ENCODE measurements at places on chromosomes 6 and 20.

DNA sequence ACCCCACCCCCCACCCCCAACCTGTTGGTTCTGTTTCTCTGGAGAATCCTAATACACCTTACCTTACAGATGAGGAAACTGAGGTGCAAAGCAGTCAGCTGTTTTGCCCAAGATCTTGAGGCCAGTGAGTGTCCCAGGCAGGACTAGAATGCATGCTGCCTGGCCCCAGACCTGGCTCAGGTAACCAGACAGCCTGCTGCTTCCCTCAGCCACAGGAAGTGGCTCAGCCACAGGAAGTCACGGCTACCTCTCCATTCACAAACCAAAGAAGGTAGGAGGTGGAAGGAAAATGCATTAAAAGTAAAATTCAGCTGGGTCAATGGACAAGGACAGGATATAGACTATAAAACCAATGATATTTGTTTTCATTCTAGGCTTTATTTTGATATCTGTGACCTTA, 517.6 kb downstream of the CD83 start:
- DNase-seq: no peak

DNA sequence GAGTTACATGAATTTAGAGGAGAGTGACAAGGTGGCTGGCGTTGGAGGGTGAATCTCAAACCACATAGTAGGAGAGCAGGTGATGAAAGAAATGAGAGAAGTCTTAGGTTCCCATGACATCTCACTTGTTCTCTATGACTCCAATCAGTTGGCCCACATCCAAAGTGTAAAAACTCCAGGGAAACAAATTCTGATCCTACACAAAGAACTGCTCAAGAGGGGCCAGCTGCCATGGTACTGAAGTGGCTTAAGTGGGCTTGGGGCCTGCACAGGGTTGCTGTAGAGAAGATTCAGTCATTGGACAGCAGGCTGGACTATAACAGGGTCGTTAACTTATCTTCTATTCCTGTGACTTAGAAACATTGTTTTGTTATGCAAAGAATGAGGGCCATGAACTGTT, 7.6 kb upstream of the ADGRF4 start:
- DNase-seq: no peak

DNA sequence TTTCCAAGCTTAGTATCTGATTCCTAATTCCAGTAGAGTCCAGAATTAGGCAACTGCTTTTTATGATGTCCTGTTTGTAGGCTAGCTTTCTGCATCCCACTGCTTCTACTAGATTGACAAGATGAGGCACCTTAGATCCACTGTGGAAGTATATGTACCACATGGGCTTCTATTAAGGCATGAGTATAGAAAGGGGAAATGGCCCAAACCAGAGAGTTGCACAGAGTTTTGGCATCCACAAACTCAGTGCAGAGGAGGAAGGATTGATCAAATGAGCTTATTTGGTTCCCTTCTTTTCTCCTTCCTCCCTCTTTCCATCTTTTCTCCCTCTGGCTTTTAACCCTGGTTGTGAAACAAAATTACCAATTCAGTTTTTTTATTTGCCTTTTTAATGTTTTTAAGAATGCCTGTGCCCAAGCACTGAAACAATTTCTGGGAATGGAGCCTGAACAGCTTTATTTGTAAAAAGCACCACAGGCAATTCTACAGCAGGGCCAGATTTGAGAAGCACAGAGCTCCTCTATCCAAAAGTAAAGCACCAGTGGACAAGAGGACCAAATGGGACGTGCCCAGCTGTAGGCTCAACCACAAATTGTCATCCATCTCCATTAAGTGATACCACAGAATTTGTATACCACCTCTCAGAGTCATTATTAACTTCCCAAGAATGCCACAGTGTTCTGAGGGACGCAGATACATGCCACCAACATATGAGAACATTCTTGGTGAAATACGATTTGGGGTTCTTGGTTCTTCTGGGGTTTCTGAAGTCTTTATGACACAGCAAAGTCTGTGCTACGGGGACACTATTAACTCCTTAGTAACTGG, 969.1 kb downstream of the KIF16B start:
- DNase-seq: no peak

GRCh38 chr6:164414695-164415094, 894.7 kb downstream of the C6orf118 start:
- DNase-seq: no peak

- DNase-seq: no peak
Observed at GRCh38 chr6:155881826-155882526, 426.3 kb upstream of the NOX3 start.

DNA sequence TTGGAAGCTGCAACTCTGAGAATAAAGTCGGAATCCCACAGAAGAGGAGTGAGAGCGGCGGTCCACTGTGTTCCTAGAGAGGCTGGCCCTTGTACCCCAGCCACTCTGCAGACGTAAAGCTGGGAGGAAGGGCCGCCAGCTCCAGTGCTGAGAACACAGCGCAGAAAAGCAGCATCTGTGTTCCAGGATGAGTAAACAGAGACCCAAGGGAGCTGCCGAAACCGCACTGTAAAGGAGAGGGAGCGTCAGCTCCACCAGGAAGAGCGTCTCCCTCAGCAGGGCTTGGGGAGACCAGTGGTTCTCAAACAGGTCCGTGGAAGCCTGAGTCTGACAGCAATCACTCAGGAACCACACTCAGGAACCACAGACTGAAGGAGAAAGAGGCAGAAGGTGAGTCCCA, 134.0 kb downstream of the WDR27 start:
- no peak for DNase-seq

DNA sequence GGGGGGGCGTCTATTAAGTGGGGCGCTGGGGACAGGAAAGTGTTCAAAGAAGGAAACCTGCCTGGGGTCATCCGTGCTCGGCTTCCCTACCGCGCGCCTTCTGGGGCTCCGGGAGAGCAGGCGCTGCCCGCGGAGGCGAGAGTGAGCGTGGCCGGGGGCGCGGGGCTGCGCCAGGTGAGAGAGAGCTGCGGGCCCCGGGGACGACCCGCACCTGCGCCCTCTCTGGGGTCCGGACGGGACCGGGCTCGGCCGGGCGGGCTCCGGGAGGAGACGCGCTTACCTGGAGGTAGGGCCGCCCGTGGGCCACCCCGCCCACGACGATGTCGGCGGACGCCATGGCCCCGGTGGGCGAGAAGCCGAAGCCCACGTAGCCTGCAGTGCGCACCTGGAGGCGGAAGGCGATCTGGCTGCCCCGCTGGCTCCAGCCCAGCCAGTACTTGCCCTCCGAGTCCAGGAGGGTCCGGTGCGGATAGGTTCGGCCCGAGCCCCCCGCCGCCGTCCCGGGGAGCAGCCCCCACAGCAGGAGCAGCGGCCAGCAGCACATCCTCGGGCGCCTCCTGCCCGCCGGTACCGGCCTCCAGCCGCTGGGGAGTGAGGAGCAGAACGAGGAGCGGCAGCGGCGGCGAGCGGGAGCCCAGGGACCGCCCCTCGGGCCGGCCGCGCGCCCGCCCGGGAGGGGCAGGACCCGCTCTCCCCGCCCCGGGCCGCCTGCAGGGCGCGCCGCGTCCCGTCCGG, at the start of gene MOXD1:
Gene MOXD1, minus strand, starts transcription at position 593 of the 735 bp plus-strand sequence. Its CDS starts 49 bp downstream, at position 544.
- DNase-seq: peak; percentile 24

DNA sequence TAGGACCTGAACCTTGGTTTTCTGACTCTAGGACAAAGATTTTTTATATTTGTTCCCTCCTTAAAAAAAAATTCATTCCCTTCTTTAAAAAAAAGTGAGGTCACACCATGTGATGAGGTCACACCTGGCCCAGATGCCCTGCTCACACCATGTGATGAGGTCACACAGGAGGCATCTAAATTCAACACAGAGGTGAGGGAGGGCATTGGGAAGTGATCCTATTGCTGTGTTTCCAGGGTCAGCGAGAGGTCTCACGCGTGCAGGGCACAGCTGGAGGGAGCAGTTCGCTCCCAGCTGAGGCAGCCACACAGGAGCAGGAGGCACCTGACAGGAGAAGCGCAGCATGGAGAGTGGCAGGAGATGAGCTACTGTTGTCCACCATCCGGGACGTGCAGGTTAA, 92.5 kb downstream of the SLC22A23 start:
- no peak for DNase-seq

- DNase-seq: no peak
Observed at GRCh38 chr6:40138273-40138720, 204.0 kb upstream of the MOCS1 start.

DNA sequence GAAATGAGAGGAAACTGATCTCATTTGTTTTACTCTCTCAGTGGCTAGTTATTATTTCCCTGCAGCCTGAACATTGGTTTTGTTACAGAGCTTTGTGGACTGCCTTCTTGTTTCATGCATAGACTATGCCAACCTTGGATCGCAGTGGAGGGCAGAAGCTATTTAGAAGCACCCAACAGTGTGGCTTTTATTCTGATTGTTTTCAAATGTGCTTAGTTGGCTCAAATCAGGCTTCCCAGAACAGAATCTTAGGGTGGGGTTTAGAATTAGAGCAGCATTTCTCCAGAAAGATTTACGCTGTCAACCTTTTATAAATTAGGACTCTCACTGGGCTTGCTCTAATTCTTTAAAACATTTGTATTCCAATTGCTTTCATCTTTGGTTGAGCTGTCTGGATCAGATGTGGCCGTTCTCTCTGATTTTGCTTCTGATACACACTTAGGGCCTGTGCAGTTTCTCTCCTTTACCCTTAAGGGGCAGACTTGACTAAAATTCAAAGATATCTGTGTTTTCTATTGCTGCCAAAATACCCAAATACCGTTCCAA, 210.3 kb downstream of the BCKDHB start:
- no peak for DNase-seq

All from NCI-H2081 (cell line).